ENCODE measurements at places on chromosomes 1 and 21. TPM values are rescaled to one million over a fixed set of nuclear protein-coding genes. Genes with fewer than 3 reads are reported as not detected.
A peak's percentile ranks its signal among the peaks of the same experiment; 100 is the strongest.

SERTAD4 gene
- total RNA-seq, result 0.17 TPM

ZNF683 gene
- total RNA-seq, result not detected

TAS1R1 gene
- total RNA-seq, result under 0.01 TPM

HES3 gene
- total RNA-seq, result not detected

PLA2G2D gene
- total RNA-seq, result not detected

FCRL4 gene
- not detected for total RNA-seq

DFFA gene
- total RNA-seq, result 32.1 TPM

- peak; percentile 91 for DNase-seq
Measured at GRCh38 chr1:150922519-150922975, 3.6 kb upstream of the SETDB1 start.

GRCh38 chr1:171985639-171986038 lies 144.3 kb downstream of the DNM3 start:
- no peak for DNase-seq

DNA sequence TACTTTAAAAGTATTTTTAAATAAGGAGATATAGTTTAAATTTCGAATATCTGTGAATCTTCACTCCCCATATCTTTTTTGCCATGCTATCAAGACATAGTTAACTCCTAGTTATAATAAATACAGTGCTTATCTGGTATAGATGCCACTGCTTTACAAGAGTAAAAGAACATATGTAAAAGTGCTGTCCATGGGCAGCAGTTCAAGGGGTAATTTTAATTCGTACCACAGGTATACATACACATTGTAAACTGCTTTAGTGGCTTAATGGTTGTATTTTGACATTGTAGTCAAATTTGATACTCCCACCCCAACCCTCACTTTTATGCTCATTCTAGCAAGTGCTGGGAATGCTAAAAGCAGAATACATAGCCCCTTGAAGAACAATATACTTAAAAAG lies 18.6 kb downstream of the POU2F1 start:
- DNase-seq, result no peak

DNA sequence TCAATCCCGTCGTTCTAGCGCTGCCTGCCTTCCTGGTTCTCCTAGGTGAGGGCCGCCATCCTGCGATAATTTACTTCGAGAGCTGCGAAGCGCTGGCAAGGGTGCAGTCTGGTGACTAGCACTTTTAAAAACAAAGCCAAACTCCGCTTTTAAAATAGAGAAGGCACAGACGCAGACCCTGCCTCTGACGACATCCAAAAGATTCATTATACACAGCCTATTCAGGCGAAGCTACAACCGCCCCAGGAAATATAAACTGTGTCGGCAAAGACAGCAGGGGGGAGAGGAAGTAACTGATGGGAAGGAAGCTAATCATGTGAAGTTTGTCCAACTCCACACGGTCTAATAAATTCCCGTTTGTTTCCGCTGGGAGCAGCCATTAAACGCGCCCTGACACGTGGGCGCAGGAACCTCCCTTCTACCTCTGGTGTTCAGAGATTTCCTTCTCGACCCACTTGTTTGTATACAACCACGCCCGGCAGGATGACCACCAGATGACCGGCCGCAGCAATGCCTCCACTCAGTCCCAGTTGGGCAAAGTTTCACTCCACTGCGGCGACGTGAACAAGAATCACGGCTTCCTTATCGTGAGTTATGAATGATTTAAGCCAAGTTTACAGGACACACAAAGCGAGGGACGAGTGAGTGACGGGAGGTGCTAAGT lies 1.3 kb downstream of the GNG12 start:
- DNase-seq, result peak; percentile 86

DNA sequence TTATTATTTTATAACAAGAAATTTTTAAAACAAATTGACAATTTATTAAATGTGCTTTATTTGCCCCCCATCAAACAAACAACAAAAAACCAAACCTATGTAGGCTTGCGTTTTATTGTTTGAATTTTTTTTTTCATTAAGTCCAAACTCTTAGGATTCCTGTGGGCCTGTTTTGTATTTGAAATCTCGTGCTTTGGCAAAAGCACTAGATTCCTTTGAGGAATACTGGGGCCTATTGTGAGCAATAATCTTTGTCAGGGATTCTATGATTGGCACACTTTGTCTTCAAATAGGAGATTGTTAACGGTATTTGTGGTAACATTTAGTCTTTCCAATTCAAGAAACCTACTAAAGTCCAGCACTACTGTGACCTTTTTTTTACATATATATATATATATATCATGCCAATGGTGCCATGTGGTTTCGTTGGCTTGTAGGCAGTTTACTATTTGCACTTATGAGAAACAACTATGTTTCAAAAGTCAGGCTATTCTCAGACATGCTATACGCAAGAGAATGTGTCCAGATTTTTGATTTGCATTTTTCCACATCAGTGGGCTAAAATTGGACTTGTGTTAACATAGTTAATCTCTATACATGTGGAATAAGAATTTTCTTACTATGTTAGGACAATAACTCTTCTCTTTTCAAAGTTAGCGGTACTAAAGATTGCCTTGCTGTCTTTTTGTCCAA lies 70.4 kb upstream of the GREM2 start:
- DNase-seq, result no peak

DNA sequence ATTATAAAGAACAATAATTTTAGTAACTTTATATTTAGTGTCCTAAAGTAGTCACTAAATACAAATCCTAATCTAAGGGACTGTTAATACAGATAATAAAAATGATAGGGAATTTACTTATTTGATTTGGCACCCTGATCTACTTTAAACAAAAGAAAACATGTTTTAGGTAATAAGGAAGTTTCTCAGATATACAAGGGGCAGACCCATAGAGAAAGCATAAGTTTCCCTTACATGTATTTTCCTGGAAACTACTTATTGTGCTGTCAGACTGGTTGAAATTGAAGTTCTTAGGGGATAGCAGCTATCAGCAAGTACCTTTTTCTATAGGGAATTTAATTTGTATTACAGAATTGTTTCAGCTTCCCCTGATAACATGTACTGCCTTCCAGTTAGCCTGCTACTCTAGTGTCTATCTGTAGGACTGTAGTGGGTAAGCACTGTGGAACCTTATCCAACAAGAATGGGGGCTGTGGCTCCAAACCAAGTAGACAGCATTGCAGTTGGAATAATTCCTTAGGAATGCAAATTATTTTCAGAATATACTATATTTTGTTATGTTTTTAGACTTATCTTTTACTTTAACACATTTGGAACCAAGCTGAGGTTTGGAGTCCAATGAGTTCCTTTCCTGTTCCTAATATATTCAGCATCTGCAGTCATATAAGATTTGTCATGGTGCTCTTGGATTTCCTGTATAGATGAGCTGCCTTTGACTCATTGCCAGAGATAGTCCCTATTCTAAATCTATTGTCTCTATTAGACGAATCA lies 14.7 kb downstream of the MSH4 start:
- DNase-seq, result no peak

- no peak for DNase-seq
Measured at GRCh38 chr1:221806984-221807383, 65.1 kb upstream of the DUSP10 start.

- DNase-seq, result peak; percentile 50
Measured at GRCh38 chr1:98045211-98045766, 124.5 kb upstream of the DPYD start.

- peak; percentile 55 for DNase-seq
Measured at GRCh38 chr1:55476445-55477015, 261.4 kb upstream of the USP24 start.

- DNase-seq, result no peak
Measured at GRCh38 chr1:113780374-113781146, 21.3 kb upstream of the PHTF1 start.

DNA sequence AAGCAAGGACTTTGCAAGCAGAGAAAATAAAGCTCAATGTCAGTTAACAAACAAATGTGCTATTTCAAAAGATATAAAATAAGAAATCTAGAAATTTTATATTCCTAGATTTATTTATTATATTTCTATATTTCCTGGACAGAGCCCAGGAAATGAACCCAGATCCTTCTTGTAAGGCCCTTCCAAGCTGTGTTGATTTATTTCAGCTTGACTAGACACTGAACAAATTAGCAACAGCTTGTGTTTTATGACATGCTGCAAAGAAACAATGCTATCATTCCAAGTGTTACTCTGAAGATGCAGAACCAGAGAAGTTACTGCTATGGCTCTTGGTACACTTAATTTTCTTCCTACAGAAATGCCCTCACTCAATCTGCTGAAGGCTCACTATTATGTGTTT lies 6.2 kb downstream of the TGFBR3 start:
- DNase-seq, result no peak

DNA sequence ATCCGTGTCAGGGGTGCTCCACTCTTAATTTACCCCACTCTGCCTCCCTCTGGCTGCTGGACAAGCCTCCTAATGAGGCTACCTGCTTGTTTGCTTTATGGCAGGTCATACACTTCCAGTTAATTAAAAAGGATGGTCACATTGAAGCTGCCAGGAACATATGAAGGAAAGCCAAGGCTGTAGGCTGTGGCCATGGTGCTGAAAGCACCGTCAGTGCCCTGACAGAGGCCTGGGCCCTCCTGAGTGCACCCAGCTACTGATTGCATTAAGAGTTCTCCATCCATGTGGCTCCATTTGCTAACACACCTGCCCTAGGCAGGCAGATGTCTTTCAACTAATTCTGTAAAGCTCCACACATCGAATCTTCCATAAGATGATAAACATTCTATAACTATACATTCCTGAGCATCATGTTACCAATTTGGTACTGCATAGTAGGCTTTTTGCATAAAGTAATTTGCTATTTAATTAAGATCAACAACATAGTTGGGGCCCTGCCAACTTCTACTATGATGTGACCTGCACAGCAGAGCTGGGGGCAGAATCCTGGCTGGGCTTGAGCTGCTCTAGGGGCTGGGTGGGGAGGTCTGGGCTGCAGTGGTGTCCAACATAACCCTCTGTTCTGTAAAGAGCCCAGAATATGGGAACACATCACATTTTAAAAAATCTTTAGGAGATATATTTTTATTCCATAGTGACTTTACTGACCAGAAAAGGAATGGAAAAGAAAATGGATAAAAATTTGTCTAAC lies 224.8 kb downstream of the SIPA1L2 start:
- no peak for DNase-seq

DNA sequence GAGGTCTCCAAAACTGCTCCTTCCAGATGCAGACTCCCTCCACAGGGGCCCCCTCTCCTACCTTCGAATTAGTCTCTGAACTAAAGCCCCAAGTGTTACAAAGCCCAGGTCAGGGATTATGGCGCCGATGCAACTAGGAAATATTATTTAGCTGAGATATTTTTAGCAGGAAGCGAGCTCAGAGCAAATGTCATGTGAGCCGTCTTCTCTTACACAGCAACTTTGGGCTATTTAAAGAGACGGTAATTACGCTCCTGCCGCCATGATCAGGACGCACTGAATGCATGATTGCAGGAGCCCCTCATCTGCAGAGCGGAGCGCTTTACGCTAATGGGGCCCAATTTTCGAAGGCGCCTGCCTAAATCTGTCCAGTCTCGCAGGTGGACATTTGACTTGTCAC lies 55.3 kb upstream of the TARDBP start:
- DNase-seq, result no peak

DNA sequence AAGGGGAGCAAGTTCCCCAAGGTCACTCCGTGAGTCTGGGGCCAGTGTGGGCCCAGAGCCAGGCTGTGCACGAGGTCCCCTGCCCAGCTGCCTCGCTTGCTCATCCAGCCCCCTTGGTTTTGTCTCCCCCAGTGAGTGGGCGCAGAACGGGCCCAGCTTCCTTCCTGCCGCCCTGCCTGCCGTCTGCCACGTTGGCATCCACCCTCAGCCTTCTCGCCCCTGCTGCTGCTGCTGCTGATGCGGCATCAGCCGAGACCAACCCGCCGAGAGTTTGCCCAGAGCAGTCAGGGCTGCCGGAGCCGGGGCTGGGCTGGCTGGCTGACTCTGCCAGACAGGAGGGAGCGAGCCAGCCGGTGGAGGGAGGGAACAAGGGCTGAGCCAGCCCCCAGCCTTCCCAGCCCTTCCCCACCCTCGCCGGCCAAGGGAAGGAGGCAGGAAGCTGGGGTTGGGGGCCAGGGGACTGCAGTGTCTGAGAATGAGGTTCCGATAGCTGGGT lies 31.4 kb upstream of the WASF2 start:
- DNase-seq, result no peak

GRCh38 chr1:64564891-64565290 lies 95.0 kb downstream of the CACHD1 start:
- DNase-seq, result no peak

DNA sequence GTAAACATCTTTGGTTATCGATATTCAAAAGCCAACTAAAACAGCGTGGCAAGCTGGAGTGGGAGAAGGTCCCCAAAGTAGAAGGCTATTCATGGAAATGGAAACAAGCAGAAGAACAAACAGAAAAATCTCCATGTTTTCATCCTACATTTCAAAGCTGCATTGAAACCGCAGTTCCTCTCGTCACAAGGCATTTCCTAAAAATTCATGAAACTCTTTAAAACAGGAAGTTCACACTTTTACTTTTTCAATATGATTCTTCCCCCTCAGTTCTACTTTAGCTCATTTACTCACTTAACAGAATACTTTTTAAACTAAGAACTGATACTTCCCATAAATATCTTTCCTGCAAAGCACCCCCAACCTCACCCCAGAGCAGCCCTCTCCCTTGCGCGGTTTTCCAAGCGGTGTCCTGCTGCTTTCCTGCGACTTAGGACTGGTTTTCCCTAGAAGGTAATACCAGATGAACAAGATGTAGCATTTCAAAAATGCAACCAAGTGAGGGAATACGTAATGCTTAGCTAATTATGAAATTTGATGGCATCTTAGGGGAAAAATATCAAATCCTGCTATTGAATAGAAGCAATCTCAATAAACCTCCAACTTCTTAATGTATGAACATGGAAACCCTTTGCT lies 228.3 kb upstream of the PKN2 start:
- DNase-seq, result no peak

DNA sequence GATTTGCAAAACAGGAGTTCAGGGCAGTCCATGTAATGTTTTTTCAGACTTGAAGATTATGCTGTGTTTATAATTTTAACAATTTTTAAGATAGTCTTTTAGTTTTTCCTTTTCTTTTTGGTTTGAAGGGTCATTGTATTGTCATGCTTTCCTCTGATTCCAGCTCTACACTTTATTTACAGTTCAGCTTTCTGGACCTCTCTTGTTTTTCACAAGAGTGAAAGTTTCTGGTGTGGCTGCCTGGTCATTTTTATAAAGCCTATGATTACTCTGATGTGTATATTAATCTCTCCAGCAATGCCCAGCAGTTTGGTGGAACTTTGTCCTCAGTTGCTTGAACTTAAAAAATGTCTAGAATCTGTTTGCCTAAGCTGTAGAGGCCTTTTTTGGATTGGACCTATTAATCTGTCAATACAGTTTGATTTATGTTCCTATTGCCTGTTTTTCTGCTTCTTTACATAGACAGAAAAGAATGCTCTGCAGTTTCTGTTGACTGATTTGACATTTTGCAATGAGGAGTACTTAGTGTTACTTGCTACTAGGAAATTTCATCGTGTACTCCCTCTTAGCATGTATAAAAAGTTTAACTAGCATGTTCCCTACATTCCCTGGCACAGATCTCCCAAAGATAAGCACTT lies 52.2 kb downstream of the XCL2 start:
- DNase-seq, result no peak

- DNase-seq, result no peak
Measured at GRCh38 chr1:103336408-103336807, 189.1 kb upstream of the RNPC3 start.

DNA sequence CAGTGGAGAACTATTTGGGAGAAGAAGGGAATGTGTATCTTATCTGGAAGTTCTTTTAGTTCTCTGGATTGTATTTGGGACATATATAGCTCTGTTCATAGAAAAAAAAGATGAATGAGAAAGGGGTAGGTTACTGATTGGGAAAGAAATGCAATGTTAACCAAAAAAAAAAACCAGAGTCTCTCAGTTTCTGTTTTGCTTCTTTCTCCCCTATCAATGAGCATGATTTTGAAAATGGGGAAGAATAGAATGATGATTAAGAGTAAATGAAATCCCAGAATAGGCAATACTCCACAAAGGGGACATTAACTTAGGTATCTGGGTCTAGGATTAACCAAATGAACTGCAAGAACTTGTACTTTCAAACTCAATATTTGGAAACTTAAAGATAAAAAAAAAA lies 92.9 kb downstream of the RHOU start:
- no peak for DNase-seq
